ENCODE measurements at places on chromosomes 11 and 22.
A peak's percentile ranks its signal among the peaks of the same experiment; 100 is the strongest.

GRCh38 chr11:122524898-122525297 is 130.6 kb upstream of the UBASH3B start:
- no peak for DNase-seq

DNA sequence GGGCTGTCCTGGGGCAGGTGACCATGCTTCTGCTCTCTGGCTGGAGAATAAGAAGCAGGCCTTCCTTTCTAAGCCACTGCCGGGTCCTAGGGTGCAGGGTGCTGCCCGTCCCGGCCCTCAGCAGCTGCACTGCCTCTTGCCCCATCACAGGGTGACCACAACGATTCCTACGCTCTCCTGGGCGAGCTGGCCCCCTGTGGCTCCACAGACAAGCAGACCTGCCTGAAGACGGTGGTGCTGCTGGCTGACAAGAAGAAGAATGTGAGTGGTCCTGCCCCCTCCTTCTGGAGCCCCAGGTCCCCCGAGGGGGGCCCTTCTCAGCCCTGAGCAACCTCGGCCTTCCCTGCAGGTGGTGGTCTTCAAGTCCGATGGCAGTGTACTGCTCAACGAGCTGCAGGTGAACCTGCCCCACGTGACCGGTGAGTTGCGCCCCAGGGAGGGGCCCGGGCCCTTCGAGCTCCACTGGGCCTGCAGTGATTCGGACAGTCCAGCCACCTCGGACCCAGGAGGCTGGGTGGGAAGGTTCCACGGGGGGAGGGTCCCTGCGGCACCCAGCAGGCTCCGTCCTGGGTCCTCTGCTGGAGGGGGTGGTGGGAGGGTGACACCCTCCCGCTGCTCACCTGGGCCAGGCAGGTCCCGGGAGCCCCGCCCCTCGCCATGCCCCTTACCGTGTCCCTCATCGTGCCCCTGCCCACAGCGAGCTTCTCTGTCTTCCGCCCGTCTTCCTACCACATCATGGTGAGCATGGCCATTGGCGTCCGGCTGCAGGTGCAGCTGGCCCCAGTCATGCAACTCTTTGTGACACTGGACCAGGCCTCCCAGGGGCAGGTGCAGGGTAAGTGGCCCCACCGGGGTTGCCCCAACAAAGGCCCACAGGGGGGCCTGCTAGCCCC is 8.3 kb downstream of the MUC2 start:
- peak; percentile 78 for DNase-seq

DNA sequence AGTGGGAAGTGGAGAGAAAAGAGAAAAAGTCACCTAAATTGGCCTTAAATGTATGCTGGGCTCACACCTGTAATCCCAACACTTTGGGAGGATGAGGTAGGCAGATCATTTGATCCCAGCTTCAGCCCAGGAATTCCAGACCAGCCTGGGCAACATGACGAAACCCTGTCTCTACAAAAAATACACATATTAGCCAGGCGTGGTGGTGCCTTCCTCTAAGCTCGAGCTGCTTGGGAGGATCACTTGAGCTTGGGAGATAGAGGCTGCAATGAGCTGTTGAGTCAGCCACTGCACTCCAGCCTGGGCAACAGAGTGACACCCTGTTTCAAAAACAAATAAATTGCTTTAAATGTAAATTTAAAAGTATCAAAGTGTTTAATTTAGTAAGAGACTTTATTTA is 3.9 kb downstream of the CBL start:
- DNase-seq = no peak

DNA sequence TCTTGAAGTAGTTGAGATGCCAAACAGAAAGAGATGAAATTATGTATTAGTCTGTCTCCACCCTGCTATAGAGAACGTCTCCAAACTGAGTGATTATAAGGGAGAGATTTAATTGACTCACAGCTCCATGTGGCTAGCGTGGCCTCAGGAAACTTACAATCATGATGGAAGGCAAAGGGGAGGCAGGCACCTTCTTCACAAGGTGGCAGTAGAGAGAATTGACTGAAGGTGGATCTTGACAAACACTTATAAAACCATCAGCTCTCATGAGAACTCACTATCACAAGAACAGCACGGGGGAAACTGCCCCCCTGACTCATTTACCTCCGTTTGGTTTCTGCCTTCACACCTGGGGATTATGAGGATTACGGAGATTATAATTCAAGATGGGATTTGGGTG is 794.0 kb downstream of the CNTN5 start:
- no peak for DNase-seq

GRCh38 chr22:28112190-28112544 is 193.1 kb upstream of the PITPNB start:
- DNase-seq = no peak

GRCh38 chr11:80650966-80651365 is 1210.1 kb upstream of the TENM4 start:
- DNase-seq = no peak

DNA sequence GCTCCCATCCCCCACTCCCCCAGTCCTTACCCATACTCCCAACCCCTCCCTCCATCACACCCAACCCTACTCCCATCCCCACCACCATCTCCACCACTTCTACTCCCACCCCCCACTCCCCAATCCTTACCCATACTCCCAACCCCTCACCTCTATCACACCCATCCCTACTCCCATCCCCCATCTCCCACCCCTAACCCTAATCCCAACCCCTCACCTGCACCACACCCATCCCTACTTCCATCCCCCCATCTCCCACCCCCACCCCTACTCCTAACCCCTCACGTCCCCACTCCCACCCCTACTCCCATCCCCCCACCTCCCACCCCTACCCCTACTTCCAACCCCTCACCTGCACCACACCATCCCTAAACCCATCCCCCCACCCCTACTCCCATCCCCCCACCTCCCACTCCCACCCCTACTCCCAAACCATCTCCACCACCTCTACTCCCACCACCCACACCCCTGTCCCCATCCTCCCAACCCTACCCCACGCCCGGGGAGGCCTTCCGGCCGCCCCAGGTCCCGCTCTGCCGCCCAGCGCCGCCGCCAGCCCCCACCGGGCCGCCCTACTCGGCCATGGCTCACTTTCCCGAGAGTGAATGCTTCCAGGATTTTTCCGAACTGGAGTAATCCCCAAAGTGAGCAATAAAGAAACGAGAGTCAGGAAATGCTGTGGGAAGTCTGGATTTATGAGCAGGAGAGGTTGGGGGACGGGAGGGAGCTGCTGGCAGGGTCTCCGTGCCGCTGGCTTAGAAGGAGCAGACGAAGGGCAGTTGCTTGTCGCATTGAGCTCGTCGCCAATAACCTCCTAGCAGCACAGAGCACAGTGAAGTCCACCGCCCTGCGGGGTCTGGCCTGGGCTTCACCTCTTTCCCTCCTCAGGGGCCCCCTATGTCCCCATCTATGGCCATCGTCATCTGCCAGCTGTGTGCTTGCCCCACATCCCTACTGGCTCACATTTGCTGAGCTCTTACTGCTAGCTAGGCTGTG is 4.6 kb downstream of the PRG3 start:
- no peak for DNase-seq
